ENCODE measurements at places on chromosomes 2 and 18.

GRCh38 chr18:10010611-10011015 lies 96.8 kb downstream of the VAPA start:
- DNase-seq: no peak

DNA sequence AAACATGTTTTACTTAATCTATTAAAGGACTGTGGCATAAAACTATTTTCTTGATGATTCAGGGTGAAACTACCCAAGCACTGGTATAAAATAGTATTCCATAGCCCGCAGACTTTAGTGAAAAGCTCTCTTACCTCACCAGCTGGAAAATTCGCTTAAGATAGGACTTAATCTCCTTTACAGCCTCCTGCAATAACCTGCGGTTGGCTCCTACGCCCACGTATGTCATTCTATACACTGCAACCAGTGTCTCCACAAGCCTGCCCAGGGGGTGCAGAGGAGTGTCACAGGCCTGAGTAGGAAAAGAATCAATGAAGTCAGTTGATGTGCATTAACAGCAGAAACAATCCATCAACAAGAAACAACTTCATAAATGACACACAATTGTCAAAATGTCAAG lies 11.3 kb upstream of the MPP4 start:
- no peak for DNase-seq

GRCh38 chr2:109339519-109339966 lies 210.5 kb downstream of the SH3RF3 start:
- DNase-seq: no peak

DNA sequence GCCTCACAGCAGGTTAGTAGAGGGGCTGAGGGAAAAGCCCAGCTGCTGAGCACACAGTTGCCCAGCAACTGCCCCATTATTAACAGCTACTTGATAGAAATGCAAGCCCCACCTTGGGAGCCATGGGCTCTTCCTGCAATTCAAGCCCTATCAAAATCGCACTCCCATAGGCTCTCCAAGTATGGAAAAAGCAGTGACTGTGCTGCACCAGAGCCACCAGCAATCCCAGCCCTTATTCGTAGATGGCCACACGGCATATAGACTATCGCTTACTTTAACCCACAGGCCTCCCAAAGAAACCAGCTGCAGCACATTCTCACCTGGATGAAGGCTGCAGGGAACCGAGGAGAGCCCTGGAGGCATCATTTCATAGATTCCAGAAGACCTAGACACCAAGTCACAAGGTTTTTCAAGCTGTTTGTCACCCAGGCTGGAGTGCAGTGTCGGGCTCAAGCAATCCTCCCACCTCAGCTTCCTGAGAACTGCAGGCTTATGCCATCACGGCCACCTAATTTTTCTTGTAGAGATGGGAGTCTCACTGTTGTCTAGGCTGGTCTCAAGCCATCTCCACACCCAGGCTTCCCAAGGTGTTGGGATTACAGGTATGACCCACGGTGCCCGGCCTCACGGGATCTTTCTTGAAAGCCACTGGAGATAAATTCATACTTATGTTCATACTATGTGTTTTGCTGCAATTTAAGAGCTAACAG lies 11.3 kb downstream of the NCL start:
- no peak for DNase-seq

GRCh38 chr18:24373328-24373727 lies 24.3 kb downstream of the OSBPL1A start:
- DNase-seq: no peak

- DNase-seq: no peak
Measured at GRCh38 chr2:176536439-176537133, 267.3 kb downstream of the MTX2 start.

DNA sequence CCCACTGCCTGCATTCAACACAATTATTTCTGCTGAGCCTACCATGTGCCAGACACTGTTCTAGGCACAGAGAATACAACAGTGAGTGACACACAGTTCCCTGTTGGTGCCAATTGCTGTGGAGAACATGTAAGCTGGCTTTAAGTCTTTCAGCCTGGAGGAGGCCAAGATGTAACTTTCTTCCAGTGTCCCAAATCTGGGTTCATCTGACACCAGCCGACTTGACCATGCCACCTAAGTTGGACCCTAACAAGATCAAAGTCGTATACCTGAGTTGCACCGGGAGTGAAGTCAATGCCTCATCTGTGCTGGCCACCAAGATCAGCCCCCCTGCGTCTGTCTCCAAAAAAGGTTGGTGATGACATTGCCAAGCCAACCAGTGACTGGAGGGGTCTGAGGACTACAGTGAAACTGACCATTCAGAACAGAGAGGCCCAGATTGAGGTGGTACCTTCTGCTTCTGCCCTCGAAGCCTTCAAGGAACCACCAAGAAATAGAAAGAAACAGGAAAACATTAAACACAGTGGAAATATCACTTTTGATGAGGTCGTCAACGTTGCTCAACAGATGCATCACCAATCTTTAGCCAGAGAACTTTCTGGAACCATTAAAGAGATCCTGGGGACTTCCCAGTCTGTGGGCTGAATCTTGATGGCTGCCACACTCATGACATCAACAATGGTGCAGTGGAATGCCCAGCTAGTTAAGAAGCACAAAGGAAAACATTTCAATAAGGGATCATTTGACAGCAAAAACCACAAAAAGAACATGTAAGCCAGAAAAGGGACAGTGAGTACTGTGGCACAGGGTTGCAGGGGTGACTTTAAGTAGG lies 6.3 kb downstream of the TRABD2A start:
- DNase-seq: no peak

- no peak for DNase-seq
Measured at GRCh38 chr18:59360381-59360780, 1.3 kb upstream of the LMAN1 start.

- DNase-seq: no peak
Measured at GRCh38 chr18:62284637-62285036, 40.5 kb upstream of the TNFRSF11A start.

- no peak for DNase-seq
Measured at GRCh38 chr2:46845542-46846486, 69.8 kb downstream of the MCFD2 start.

GRCh38 chr2:60544954-60545560 lies 8.4 kb downstream of the BCL11A start:
- no peak for DNase-seq

- DNase-seq: no peak
Measured at GRCh38 chr18:36993068-36993467, 164.1 kb downstream of the KIAA1328 start.

DNA sequence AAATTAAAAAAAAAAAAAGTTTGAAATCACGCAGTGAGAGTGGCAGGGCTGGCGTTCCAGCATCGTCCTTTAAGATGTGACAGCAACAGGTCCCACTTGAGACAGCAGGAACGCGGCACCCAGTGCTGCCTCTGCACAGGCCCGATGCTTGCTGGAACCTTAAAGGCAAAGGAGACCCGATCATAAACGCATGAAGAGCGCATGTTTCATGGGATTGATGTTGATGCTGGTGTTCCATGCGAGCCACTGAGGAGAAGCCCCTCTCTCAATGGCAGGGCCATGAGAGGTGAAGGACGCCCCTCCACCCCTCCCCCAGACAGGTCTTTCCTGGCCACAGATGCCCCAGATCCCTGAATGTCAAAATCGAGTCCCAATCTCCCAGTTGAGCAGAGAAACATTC lies 17.9 kb upstream of the ALPI start:
- no peak for DNase-seq

- no peak for DNase-seq
Measured at GRCh38 chr2:31199206-31199605, 18.1 kb downstream of the CAPN14 start.

- no peak for DNase-seq
Measured at GRCh38 chr2:126950504-126950903, 51.8 kb downstream of the TEX51 start.

- DNase-seq: no peak
Measured at GRCh38 chr2:119252186-119253113, 28.8 kb downstream of the STEAP3 start.

GRCh38 chr18:9405130-9405529 lies 70.2 kb upstream of the RALBP1 start:
- no peak for DNase-seq

- no peak for DNase-seq
Measured at GRCh38 chr2:104897515-104898184, 43.7 kb downstream of the POU3F3 start.

DNA sequence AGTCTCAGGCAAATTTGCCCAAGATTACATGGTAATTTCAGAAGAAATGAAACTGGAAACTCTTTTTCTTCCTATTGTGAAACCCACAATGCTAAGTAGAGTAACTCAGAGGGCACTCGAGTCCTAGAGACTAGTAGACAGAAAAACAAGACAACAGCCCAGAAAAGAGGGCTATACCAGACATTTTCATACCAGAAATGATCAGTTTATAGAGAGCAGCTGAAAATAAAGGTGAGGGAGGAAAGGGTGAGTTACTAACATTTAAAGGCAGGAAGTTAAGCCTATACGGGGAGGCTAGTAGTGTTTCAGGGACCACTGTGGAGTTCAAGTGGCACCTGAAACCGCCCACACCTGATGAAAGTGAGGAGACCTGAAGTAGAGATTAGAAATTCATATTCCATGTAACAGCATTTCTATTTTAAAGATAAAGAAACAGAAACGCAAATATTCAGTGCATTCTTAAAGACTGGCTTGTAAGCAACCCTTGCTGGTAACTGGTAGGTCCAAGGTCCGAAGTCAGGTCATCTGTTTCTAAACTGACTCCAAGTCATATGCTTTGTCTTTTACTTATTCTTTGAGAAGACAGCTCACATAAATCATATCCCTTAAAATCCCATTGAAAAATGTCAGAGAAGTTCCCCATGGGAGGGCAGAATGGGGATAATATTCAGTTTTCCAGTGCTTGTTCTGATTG lies 145.1 kb upstream of the ITGB6 start:
- no peak for DNase-seq

- no peak for DNase-seq
Measured at GRCh38 chr2:102171946-102172345, 14.9 kb upstream of the IL1RL2 start.

- DNase-seq: no peak
Measured at GRCh38 chr2:177553176-177553884, 160.8 kb downstream of the AGPS start.

DNA sequence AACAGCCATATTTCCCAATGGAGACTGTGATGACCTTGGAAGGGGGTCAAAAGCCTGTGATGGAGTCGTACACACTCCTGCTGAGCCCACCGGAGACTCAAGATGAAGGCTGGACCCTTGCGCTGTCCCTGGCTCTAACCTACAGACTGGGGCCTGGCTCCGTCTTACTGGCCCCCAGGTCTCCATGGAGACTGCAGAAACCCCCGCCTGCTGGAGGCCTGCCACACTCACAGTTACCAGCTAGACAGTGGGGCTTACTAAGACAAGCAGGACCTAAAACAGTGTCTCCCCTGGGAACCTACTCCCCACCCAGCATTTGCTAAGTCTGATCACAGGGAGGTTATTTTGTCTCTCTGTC lies 9.6 kb downstream of the C2orf72 start:
- no peak for DNase-seq

- DNase-seq: no peak
Measured at GRCh38 chr2:210203147-210203546, 22.1 kb downstream of the ACADL start.

DNA sequence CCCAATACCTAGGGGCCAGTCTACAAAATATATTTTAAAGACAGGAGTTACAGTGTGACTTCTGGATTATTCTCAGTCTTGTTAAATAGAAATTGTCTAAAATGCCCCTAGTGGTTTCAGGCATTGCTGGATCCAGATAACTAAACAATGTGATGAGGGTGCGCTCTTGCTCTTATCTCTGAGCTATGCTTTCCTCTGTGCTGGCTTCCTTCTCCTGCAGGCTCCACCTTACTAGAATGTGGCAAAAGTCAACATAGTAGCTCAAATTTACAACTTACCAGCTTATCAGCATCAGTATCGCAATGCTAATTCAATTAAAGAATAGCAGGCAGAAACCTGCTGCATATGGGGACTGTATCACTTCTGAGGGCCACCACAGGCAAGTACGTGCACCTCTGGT lies 61.3 kb upstream of the RNU4ATAC start:
- no peak for DNase-seq

DNA sequence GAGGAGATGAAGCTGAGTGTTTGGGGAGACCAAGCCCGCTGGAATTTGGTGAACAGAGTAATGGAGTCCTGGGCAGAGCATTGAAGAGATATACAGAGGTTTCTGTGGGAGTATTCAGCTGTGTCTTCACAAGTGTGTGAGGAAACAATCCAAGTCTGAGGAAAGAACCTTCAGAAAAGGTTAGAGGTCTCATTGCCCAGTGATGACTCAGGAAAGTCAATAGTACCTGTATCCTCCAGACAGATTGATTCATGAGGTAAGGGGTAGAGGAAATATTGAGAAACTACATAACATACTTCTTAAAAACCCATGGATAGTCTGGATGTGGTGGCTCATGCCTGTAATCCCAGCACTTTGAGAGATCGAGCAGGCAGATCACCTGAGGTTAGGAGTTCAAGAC lies 392.3 kb downstream of the GALNT13 start:
- no peak for DNase-seq

DNA sequence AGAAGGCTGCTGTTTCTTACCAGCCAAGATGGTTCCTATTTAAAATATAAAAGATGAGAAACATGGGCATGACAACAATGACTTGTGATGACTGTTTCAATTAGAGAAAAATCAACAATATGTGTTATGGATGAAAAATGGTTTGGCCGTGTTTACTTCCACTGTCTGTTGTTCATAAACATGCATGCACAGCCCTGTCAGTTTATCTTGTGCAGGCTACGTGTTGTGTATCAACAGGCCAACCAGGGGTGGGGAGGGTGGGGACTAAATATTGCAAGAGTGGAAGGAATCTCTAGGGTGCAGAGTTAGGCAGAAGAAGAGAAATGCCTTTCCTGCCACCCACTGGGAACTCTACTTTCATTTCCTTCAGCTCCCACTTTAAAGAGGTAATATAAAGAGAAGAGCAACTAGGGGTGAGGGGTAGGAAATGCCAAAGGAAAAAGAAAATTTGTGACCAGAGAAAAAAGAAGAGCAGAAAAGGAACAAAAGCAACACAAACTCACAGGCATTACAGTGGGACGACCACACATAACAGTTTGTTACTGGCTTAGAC lies 116.8 kb upstream of the MEIS1 start:
- no peak for DNase-seq

DNA sequence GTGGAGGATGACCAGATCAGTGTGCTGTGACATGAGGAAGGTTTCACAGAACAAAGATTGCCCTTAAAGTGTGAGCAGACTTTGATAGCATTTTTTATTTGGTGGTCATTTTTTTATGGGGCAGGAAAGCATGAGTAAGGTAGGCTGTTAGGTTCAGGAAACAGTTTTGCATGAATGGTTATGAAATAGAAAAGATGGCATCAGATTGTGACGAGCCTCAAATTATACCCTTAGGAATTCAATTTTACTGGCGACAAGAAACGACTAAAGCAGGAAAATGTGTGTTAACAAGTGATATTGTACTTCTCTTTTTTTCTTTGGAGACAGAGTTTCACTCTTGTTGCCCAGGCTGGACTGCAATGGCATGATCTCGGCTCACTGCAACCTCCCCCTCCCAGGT lies 44.7 kb downstream of the PIK3C3 start:
- no peak for DNase-seq

- DNase-seq: no peak
Measured at GRCh38 chr18:24766376-24766775, 305.9 kb downstream of the HRH4 start.

DNA sequence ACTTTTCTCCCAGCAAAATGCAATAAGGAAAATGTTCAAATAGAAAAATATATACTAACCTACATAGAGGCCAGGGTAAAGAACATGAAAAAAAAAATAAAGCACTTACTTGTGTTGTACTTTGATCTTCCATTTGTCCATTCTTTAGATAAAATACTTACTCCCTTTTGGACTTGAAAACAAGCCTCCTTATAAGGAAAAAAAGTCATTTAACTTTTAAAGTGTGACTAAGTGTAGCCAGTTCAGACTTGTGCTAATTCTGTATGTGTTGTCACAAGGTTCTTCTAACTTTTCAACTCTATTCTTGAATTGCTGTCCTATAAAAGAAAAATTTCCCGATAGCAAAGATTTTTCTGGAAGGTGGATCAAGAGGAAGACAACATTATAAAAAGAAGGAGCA lies 23.2 kb downstream of the SLC40A1 start:
- no peak for DNase-seq

Measured in GM12878 (cell line).